ENCODE measurements at places on chromosomes 5 and 9. TPM values are rescaled to one million over a fixed set of nuclear protein-coding genes. Genes with fewer than 3 reads are reported as not detected.

DNA sequence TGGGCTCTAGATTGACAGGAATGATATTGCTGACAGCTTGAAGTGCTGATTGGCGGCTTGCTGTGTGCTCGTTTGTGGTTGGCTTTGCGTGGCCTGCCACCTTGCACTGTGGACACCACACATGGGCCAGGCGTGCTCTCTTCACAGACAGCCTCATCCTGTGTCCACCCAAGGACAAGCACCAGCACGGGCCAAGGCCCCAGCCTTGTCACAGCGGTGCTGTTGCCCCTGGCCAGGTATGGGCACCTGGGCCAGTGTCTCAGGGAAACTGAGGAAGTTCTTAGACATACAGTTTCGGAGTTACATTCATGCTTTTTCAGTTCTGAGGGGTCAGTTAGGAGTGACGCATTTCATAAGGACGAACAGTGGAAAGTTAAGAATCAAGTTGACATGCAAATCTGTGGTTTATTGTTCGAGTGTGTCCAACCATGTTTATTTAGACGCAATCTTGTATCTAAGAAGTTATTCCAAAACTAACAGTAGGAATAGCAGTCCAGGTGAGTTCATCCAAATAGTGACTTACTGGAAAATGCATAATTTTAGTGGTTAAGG, 125.9 kb downstream of the EHMT1 start:
- peaks cover 52% of the 10 kb centered on the region for H3K36me3 ChIP-seq
- no peak for DNase-seq
- peaks cover 15% of the 10 kb centered on the region for H3K4me1 ChIP-seq
- no peak overlapping the region for H3K4me3 ChIP-seq
- no peaks in the 10 kb centered on the region for H3K27me3 ChIP-seq

DNA sequence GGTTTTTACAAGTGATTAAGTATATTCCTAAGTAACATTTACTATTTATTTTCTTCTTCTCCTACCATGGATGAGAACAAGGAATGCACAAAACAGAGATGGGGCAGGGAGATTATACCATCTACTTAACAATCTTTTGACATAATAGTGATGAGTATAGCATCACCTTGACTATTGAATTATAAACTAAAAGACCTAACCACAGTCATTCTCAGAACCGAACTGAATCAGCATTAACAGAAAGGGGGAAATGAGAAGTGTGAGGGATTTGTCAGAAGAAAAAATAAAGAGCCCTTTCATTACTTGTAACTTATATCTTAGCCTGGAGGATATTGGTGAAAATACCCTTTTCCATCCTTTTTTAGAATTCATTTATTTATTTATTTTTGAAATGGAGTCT, 21.9 kb downstream of the OR2Y1 start:
- no peak for DNase-seq
- no peak overlapping the region for H3K4me3 ChIP-seq
- H3K4me1 ChIP-seq = peaks cover 20% of the 10 kb centered on the region
- H3K27ac ChIP-seq = no peak overlapping the region
- H3K27me3 ChIP-seq = peaks cover 3% of the 10 kb centered on the region

DNA sequence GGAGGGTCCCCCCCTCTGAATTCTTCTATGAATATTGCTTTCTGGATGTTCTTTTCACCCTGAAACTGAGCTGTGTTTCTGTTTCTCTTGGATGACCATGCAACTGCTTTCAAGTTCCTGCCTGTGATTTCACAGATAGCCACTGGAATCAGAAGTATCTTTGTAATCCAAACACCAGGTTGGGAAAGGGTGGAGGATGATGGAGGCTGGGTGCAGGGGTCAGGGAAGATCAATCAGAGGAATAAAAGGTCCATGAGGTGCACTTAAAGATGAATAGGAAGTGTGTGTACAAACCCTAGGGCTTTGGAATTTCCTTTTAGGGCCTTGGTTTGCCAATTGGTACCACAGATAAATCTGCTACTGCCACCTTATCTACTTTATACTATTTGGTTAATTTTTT, 68.2 kb upstream of the AGXT2 start:
- no peak overlapping the region for H3K4me3 ChIP-seq
- no peaks in the 10 kb centered on the region for H3K36me3 ChIP-seq
- no peak overlapping the region for H3K27ac ChIP-seq
- peaks cover 4% of the 10 kb centered on the region for H3K27me3 ChIP-seq
- DNase-seq = no peak

DNA sequence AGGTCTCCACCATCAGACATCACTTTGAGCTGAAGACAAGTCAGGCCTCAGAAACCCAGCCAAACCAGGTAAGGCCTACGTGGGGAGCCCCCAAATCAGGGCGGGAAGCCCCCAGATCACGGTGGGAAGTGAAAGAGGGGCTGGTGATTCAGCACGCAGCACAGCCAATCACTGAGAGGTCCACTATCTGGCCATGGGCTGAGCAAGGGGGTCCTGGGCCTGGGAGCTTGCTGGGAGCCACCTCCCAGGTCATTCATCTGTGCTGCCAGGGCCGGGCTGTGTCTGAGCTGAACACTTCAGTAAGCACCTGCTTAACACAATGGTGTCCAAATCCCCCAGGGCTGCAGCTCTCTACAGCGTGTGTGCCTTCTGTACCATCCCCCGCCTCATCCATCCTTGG, 15.5 kb downstream of the MED10 start:
- H3K4me1 ChIP-seq = peaks cover 38% of the 10 kb centered on the region
- H3K27ac ChIP-seq = no peak overlapping the region
- H3K36me3 ChIP-seq = peaks cover 26% of the 10 kb centered on the region
- H3K4me3 ChIP-seq = no peak overlapping the region
- DNase-seq = no peak

GRCh38 chr9:8633784-8634183, 834.2 kb upstream of the DMAC1 start:
- no peaks in the 10 kb centered on the region for H3K36me3 ChIP-seq
- H3K27me3 ChIP-seq = no peaks in the 10 kb centered on the region
- no peak for DNase-seq
- H3K4me1 ChIP-seq = no peaks in the 10 kb centered on the region
- no peak overlapping the region for H3K27ac ChIP-seq

GRCh38 chr5:22471154-22471553, 382.0 kb downstream of the CDH12 start:
- no peak overlapping the region for H3K4me3 ChIP-seq
- no peak for DNase-seq
- no peak overlapping the region for H3K27ac ChIP-seq
- no peaks in the 10 kb centered on the region for H3K27me3 ChIP-seq

DNA sequence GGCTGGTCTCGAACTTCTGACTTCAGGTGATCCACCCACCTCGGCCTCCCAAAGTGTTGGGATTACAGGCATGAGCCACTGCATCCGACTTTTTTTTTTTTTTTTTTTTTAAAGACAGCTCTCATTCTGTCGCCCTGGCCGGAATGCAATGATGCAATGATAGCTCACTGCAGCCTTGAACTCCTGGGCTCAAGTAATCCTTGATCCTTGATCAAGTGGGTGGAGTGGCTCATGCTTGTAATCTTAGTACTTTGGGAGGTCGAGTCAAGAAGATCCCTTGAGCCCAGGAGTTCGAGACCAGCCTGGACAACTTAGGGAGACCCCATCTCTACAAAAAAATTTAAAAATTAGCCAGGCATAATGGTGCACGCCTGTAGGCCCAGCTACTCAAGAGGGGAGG, 8.1 kb downstream of the SEC24A start:
- DNase-seq = no peak
- no peak overlapping the region for H3K4me3 ChIP-seq
- H3K36me3 ChIP-seq = peaks cover 18% of the 10 kb centered on the region
- no peak overlapping the region for H3K27ac ChIP-seq

DNA sequence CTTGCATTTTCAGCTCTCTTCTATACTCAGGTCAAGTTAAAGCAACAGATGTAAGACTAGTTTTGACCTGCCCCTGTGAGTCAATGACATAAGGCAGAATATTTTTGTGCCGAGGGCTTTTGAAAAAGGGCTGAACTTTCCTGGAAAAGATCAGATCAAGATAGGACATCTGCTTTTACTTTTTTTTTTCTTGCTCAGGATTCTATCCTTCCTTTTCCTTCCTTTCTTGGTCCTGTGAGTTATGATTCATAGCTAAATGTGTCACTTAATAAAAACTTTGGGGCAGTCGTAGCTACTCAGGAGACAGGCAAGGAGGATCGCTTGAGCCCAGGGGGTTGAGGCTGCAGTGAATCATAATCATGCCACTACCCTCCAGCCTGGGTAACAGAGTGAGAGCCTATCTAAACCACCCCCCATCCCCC, 84.3 kb upstream of the BRINP1 start:
- H3K4me3 ChIP-seq = no peak overlapping the region
- H3K36me3 ChIP-seq = no peaks in the 10 kb centered on the region
- H3K4me1 ChIP-seq = no peaks in the 10 kb centered on the region
- no peak overlapping the region for H3K27ac ChIP-seq
- no peak for DNase-seq
- H3K27me3 ChIP-seq = no peaks in the 10 kb centered on the region

DNA sequence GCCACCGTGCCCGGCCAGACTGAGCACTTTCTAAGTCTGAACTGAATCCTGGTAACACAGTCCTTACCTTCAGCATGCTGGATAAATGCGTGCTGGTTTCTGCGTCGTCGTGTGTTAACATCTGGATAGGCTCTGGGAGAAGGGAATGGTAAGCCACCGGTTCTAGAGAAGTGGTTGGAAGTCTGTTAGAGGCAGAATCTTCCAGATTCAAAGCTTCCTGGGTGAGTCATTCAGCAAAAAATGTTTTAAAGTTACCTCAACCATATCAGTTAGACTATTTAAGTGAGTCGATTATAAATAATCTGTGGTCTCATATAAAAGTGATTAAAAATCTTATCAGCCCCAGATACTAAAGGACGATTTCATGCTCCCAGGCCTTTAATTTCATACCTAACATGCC, 256.5 kb upstream of the NFIL3 start:
- peaks cover 24% of the 10 kb centered on the region for H3K27me3 ChIP-seq
- H3K4me1 ChIP-seq = peaks cover 5% of the 10 kb centered on the region
- H3K36me3 ChIP-seq = no peaks in the 10 kb centered on the region
- no peak overlapping the region for H3K27ac ChIP-seq

GRCh38 chr5:53151713-53152458, 42.3 kb upstream of the MOCS2 start:
- H3K27ac ChIP-seq = no peak overlapping the region
- no peaks in the 10 kb centered on the region for H3K36me3 ChIP-seq
- no peak for DNase-seq
- no peak overlapping the region for H3K4me3 ChIP-seq
- peaks cover 5% of the 10 kb centered on the region for H3K27me3 ChIP-seq

DNA sequence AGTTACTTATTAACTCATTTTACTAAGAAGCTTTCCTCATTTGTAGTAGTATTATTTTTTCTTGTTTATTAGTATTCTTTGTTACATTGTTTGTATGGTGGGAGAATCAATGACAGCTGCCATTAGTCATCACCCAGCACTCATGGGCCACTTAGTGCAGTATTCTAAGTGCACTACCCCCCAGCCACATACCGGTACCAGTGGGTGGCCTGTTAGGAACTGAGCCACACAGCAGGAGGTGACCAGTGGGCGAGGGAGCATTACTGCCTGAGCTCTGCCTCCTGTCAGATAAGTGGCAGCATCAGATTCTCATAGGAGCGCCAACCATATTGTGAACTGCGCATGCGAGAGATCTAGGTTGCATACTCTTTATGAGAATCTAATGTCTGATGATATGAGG, 24.2 kb upstream of the CAMLG start:
- H3K27ac ChIP-seq = no peak overlapping the region
- no peaks in the 10 kb centered on the region for H3K27me3 ChIP-seq
- peaks cover 46% of the 10 kb centered on the region for H3K36me3 ChIP-seq
- no peak overlapping the region for H3K4me3 ChIP-seq

- H3K4me1 ChIP-seq = peaks cover 4% of the 10 kb centered on the region
- no peak overlapping the region for H3K27ac ChIP-seq
- H3K27me3 ChIP-seq = peaks cover 3% of the 10 kb centered on the region
Observed at GRCh38 chr5:34691326-34691725, 35.2 kb downstream of the RAI14 start.

GRCh38 chr5:33330992-33331391, 109.8 kb upstream of the TARS1 start:
- no peaks in the 10 kb centered on the region for H3K36me3 ChIP-seq
- no peak overlapping the region for H3K4me3 ChIP-seq

DNA sequence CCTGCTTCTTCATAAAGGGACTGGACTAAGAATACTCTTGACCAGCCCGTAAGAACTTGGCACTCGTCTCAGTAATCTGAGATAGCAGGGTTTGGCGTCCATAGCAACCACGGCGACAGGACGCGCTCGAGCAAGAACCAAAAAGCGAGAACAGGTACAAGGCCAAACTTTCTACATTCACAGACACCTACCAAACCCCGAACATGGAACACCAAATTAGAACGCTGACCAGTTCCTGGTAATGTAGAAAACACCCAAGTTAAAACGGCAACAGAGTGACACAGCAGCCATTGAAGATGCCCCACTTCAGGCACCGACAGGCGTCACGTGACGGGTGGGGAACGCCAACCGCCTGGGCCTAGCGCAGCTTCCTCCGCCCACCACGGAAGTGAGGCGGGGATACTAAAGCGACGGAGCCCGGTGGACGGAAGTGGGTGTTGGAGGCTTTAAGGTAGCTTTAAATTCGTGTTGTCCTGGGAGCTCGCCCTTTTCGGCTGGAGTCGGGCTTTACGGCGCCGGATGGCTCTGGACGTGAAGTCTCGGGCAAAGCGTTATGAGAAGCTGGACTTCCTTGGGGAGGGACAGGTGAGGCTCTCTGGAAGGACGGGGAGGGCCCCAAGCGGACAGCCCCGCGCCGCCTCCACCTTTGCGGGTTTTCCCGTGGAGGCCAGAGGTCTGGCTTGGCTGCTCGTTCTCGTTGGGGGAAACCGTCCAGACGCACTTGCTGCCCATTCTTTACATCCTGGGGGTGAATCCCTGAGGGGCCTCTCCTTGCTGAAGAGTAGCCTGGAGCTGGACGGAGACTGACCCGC, at the start of gene CDK7:
Gene CDK7, plus strand, starts transcription at position 430 of the 812 bp plus-strand sequence. Its CDS starts 90 bp downstream, at position 520.
- peak; percentile 95 for DNase-seq
- no peaks in the 10 kb centered on the region for H3K27me3 ChIP-seq

- H3K4me1 ChIP-seq = peaks cover 28% of the 10 kb centered on the region
- H3K27me3 ChIP-seq = no peaks in the 10 kb centered on the region
- no peaks in the 10 kb centered on the region for H3K36me3 ChIP-seq
- no peak overlapping the region for H3K27ac ChIP-seq
- no peak for DNase-seq
- H3K4me3 ChIP-seq = no peak overlapping the region
Observed at GRCh38 chr5:35773967-35774366, 82.7 kb upstream of the IL7R start.

- H3K27ac ChIP-seq = no peak overlapping the region
- H3K36me3 ChIP-seq = no peaks in the 10 kb centered on the region
- DNase-seq = no peak
- no peaks in the 10 kb centered on the region for H3K4me1 ChIP-seq
- no peak overlapping the region for H3K4me3 ChIP-seq
- H3K27me3 ChIP-seq = no peaks in the 10 kb centered on the region
Observed at GRCh38 chr5:122165559-122166078, 36.3 kb downstream of the ZNF474 start.

- peaks cover 7% of the 10 kb centered on the region for H3K36me3 ChIP-seq
- peaks cover 20% of the 10 kb centered on the region for H3K4me1 ChIP-seq
- H3K27me3 ChIP-seq = peaks cover 72% of the 10 kb centered on the region
- peak within 1 kb of the TSS; percentile 60 for H3K27ac ChIP-seq
- peak within 1 kb of the TSS; percentile 45 for H3K4me3 ChIP-seq
- DNase-seq = no peak
Observed at GRCh38 chr9:126613651-126614050, at the start of gene LMX1B. TSS of gene LMX1B (plus strand) at chr9:126613928. CDS start at chr9:126614450, 522 bp downstream.

GLRA1 gene
- total RNA-seq = not detected

PCDH1 gene
- not detected for total RNA-seq

ROPN1L gene
- 1.4 TPM for total RNA-seq

FCN1 gene
- not detected for total RNA-seq

GRHPR gene
- 62.3 TPM for total RNA-seq

INPP5E gene
- total RNA-seq = 18.2 TPM

NR5A1 gene
- not detected for total RNA-seq

Measured in activated CD8-positive, alpha-beta T cell treated with anti-CD3 and anti-CD28 coated beads, Interleukin-2, amount 10 ng/mL, durations not matched to agents 7 days and 5 days (primary cell).